CD4-positive, alpha-beta T cell treated with Interleukin-15 for 4 hours (primary cell): ENCODE measurements at places on chromosomes 5 and 9.

- DNase-seq = no peak
These were observed 38.9 kb downstream of the NTRK2 start for GRCh38 chr9:84708400-84708799.

DNA sequence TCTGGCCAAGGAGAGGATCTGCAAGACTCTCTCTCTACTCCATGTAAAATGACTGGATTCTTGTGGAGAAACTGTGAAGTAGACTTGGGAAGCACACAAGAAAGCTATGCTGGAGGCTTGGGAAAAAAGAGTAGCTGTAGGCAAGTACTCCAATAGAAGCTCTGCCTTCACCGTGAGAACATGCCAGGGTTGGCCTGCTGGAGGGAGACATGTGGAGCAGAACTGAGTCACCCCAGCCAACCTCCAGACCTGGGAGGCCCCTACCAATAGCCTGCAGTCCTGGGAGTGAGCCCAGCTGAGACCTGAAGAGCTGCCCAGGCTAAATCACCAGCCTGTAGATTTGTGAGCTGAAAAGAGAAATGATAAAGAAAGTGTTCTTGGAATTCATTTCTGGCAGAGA, 66.6 kb downstream of the DEPDC1B start:
- no peak for DNase-seq

- DNase-seq = no peak
These were observed 43.1 kb downstream of the BASP1 start for GRCh38 chr5:17260549-17260948.

DNA sequence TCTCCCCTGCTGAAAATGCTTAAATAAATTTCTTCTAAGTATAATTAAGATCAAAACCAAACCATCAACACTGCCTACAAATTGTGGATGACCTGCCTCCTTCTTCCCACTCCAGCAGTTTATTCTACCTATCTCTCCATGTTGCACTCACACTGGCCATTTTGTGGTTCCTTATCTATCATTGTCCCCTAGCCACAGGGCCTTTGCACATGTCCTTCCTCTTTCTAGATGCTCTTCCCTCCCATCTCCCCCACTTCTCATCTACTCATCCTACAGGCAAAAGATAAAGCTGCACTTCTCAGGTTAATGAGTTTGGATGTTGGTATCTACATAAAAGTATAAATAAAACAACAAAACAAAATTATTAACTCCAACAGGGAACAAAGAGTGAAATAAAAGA, 70.6 kb upstream of the CCNG1 start:
- no peak for DNase-seq

DNA sequence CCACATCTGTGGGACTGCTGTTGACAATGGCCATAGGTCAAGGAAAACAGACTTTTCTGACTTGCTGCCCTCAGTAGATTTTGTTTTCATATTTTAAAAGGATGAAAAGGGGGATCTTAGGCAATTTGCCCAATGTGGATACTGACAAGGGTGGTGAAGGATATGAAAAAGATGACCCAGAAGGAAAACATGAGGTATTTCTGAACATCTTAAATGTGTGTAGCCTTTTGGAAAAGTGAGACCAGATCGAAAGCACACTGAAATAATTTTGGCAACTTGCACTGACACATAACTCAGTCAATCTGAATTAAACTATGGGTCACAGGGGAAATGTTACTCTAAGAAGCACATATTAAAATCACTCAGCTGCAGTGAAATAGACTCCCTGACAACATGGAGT, 1793.0 kb upstream of the ACO1 start:
- no peak for DNase-seq

DNA sequence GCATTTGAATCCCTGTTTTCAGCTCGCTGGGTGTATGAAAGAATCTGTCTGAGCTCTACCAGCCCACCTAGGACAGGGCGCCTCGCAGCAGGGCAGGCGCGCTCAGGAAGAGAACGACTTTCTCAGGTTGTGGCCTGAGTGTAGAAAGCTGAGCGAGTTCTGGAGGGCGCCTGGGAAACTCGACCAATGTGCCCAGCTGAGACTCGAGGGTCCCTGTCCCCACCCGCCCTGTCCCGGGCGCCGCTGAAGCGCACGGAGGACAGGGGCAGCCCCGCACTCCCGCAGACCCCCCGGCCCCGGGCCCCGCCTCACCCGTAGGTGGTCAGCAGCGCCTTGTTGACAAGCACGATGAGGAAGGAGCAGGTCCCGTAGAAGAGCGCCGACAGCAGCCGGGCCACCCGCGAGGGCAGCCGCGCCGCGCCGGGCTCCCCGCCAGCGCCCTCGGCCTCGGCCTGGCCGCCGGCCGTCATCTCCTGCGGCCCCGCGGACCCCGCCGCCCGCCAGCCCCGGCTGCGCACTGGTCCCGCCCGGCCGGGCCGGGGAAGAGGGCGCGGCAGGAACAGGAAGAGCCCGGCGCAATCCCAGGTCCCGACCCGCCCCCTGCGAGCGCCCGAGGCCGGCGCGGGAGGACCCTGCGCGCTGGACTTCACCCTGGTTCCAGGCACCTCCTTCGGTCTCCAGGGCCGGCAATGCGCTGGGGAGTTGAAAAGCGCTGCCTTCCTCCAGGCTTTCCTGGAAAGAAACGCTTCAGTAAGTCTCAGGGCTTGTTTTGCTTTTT, at the start of gene SLC35D2:
Gene SLC35D2, minus strand, starts transcription at position 547 of the 778 bp plus-strand sequence. Its CDS starts 77 bp downstream, at position 470.
- no peak for DNase-seq

DNA sequence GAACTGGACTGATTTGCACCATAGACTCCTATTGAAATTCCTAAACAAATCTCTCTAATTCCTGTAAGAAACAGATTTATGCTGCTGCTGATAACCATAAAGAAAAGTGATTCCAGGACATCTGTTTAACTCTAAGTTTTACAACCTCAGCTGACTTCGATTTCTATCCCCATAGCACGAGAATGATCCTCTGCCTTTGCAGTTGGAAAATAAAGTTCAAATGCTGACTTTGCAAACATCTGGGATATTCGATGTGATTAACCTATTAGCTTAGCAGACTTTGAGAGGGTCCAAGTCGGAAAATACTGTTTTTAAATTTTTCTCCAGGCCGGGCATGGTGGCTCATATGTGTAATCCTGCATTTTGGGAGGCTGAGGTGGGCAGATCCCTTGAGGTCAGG, 247.3 kb downstream of the PSAT1 start:
- no peak for DNase-seq

- no peak for DNase-seq
These were observed 124.6 kb downstream of the ATPSCKMT start for GRCh38 chr5:10125116-10125515.

GRCh38 chr5:126274763-126275125, 148.5 kb upstream of the GRAMD2B start:
- no peak for DNase-seq

- DNase-seq = no peak
These were observed 129.3 kb downstream of the GCNT1 start for GRCh38 chr9:76588316-76588715.

GRCh38 chr9:124768750-124769548, 2.2 kb downstream of the NR6A1 start:
- no peak for DNase-seq

DNA sequence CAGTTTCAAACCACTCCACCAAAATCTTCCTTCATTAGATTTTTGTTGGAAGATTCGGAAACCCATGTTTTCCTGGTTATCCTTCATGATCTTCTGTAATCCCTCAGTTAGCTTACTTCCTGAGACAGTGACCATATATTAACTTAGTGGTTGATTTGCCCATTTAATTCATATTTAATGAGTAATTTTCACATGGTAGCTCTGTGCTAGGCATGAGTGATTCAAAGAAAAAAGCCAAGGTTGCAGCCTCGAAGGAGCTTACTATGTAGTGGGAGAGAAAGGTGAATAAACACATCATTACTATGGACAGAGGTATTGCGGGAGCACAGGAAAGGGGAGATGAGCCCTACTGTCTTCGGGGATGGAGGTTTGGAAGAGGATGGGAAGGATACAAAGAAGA, 158.5 kb downstream of the TLE1 start:
- DNase-seq = no peak

DNA sequence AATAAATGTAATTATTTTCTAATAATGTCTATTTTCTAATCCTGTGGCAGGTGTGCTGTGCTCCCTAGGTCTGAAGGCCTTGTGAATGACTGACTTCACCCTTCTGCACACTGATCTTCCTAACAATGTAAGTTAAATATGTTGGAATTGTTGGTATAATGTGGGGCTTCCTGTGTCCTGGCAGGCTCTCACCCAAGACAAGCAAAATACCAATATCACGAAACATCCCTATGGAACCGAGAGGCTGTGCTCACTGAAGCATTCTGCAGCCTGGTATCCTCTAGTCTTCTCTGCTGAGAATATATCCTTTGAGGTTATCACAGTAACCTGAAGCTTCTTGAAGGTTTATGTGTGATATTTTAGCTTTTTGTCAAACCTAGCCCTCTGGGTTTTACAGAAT, 159.4 kb downstream of the GABRB2 start:
- no peak for DNase-seq

GRCh38 chr5:1207555-1207954, 6.2 kb downstream of the SLC6A19 start:
- DNase-seq = no peak

DNA sequence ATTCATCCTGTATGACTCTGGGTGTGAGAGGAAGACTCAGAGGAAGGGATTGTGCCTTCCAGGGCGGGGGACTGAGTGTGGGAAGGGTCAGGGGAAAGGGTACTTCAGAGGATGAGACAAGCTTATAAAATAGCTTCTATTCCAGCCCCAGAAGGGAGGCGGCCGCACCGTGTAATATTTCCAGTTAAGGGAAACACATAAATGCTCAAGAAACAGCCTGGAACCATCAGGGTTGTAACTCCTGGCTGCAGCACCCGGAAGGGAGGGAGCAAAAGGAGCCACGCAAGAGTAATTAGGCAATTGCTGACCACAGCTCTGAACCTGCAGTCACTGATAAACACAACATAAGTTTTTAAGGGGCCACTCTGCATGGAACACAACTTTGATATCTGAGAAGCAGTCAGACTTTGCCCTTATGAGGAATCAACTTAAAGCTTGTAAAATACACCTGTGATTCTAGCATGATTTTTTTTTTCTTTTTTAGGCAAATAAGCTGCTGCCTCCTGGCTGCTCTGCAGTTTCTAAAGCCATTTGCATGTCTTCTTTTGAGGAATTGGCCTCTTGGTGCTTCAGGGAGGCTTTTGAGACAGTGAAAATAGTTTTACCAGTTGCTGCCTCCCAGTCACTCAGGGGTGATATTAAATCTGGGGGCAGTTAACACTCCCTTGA, 382.7 kb downstream of the ENC1 start:
- no peak for DNase-seq

DNA sequence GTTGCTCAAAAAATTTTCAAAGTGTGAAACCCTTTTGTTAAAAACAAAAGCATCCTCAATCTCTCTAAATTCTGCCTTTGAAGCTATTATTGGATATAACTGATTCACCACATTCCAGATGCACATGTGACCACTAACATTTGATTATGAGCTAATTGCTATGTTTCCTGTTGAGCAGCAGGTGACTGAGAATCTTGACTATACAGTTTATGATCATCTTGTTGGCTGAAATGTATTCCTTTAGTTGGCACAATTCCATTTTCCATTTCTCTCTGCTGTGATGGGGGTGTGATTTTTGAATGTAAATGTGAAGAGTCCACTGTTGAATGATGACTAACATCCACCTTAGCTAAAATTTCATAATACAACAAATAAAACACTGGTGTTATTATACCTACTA, 10.7 kb downstream of the LYSMD3 start:
- no peak for DNase-seq

DNA sequence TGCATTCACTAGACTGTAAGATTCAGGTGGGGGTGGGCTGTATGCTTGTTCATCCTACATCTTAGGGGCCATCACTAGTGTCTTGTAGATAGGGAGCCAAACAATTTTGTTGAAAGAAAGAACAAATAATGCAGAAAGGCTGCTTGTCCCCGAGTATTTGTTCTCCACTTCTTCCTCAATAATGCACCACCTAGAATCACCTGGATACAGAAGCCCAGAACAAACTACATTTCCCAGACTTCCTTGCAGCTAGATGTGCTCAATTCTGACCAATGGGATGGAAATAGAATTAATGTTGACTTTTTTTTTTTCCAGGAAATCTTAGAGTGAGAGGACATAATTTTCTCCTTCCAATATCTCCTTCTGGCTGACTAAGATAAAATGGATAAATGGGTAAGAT, 38.9 kb upstream of the TNFSF8 start:
- DNase-seq = no peak

GRCh38 chr9:80501635-80502034, 929.9 kb downstream of the TLE4 start:
- no peak for DNase-seq

GRCh38 chr5:150540615-150541396, 32.9 kb downstream of the NDST1 start:
- DNase-seq = no peak

- DNase-seq = no peak
These were observed 101.5 kb upstream of the ARRDC3 start for GRCh38 chr5:91484662-91485061.

DNA sequence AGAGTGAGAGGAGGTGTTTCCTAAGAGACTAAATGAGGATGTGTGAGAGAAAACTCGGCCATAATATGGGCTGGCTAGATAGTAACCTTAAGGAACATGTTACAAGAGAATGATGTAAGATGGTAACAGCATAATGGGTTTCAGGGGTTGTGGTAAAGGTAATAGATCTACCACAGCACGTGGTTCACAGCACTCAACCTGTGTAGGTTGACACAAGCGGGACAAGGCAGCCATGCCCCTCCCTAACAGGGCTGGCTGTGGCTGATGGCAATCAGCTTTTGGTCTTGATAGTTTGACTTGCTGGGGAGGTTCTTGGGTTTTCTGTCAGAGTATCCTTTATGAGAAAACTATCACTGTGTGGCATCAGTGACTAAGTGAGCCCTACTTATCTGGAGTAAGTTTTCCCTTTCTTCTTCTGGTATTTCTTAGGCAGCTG, 138.6 kb downstream of the TRIO start:
- no peak for DNase-seq

- DNase-seq = no peak
These were observed 3.0 kb downstream of the GDNF start for GRCh38 chr5:37836592-37837413.

- DNase-seq = no peak
These were observed 193.7 kb downstream of the MAPKAP1 start for GRCh38 chr9:125513303-125513667.

GRCh38 chr5:155106221-155106620, 92.7 kb downstream of the KIF4B start:
- no peak for DNase-seq

DNA sequence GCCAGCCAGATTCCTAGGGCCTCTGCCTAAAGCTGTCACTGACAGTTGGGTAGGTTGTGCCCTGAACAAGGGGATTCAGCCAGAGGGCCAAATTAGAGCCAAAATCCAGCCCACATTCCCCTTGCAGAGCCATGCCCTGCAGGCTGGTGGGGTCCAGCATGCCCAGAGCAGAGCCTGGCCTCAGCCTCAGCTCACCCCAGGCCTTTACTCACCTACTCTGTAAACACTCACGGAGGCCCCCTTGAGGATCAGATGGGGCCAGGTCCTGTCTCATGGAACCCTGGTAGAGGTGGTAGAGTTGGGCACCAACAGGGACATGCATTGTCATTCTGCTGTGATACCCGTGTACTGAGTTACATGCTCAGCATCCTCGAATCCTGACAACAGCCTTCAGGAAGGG, 74.9 kb downstream of the LMX1B start:
- DNase-seq = no peak

GRCh38 chr5:149857499-149857898, 87.1 kb downstream of the PDE6A start:
- DNase-seq = no peak

GRCh38 chr9:120655005-120655622, 59.2 kb downstream of the MEGF9 start:
- peak; percentile 9 for DNase-seq
